ENCODE measurements at places on chromosomes 2 and 18.
A peak's percentile ranks its signal among the peaks of the same experiment; 100 is the strongest.

DNA sequence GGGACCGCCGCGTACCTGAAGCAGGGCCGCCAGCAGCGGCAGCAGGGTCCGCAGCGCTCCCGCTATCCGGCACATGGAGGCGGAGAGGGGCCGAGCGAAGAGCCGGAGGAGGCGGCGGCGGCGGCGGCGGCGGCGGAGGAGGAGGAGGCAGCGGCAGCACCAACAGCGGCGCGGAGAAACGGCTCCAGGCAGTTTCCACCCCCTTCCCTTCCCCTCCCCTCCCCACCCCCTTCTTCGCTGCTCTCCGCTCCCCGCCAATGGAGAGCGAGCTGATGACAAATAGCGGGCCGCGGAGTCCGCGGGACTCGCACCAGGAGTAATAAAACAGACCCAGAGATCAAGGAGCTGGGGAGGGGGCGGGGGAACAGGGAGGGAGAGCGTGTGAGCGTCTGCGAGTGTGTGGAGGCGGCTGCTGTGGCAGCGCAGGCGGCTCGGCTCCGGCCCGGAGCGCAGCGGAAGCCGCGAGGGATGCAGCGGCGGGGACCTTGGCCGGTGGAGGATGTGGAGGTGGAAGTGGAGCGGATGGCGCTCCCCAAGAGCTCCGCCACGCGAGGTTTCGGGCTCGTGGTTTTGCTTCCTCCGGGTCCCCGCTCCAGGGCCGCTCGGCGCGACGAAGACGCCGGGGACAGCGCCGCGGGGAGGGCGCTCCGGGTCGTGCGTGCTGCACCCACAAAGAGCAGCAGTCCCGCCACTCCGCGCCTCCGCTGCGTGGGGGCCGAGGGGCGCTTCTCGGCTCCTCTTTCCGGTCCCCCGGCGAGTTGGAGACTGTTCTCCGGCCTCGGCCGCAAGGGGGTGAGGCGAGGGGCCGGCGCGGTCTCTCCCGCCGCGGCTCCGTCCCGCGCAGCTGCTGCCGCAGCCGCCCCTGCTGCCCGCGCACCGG, at the start of gene CDH2:
TSS of gene CDH2 (minus strand) at position 183 of the 880 bp plus-strand sequence. CDS start at position 75, 108 bp downstream.
- DNase-seq, result peak; percentile 29

GRCh38 chr2:4656326-4656725, 953.0 kb downstream of the DCDC2C start:
- DNase-seq, result no peak

DNA sequence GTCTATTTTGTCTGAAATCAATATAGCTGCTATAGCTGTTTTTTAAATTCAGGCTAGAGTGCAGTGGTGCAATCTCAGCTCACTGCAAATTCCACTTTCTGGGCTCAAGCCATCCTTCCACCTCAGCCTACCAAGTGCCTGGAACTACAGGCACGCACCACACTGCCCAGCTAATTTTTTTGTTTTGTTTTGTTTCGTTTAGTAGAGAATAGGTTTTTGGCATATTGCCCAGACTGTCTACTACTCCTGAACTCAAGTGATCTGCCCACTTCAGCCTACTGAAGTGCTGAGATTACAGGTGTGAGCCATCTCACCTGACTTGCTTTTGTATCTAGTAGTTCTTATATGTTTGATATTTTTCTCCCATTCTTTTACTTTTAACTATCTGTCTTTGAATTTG, 259.7 kb downstream of the CDH19 start:
- no peak for DNase-seq

GRCh38 chr2:126916744-126917143, 18.1 kb downstream of the TEX51 start:
- no peak for DNase-seq
